ENCODE measurements at places on chromosomes 6 and 20.

DNA sequence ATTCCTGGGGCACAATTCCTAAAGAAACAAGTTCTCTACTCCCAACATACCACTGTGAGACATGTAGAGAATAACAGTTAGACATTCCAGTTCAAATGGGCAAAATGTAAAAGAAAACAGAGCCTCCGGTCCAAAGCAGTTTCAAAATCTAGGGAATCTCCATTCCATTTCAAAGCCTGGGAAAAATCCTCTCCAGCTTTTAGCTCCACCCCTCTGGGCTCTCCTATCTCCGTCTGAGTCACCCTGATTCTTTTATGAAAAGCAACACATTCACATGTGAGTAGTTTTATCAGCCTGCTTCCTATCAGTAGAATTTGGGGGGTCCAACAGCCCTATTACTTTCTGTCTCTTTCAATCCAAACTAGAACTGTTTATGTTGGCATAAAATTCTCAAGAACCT is 3.7 kb downstream of the CSNK2A1 start:
- DNase-seq: no peak

DNA sequence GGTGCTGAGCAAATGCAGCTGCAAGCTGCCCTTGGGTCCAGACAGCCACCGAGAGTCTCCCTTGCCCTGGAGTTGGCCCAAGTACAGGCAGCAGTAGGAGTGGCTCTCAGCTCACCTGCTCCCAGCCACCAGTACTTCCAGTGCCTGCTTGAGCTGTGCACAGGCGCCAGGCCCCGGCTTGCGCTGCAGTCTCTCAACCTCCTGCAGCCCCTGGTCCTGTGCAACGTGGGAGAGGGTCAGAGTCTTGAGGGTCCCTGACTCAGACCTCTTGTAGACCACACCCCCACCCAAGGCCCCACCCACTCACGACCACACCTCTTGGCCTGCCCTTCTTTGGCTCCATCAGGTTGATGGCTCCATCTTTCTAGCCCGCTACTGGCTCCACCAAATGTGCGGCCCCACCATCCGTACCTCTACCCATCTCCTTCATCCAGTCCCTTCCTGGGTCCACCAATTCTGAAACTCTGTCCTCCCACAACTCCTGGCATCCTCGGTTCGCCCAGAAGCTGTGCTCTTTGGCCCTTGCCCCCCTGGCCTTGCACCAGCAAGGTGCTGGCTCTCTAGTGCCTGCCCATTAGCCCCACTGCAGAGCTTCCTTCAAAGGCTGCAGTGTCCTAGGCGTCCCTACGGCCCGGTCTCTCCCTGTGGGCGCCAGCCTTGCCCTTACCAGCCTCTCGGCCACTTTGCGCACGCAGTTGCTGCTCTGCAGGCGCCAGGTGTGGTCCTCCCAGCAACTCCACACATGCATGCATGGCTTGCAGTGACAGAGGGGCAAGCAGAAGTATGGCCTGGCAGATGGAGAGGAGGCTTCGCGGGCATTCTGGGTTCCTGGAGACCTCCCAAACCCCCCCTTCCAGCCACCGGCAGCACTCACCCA is 16.5 kb upstream of the SPAG4 start:
- peak; percentile 59 for DNase-seq

DNA sequence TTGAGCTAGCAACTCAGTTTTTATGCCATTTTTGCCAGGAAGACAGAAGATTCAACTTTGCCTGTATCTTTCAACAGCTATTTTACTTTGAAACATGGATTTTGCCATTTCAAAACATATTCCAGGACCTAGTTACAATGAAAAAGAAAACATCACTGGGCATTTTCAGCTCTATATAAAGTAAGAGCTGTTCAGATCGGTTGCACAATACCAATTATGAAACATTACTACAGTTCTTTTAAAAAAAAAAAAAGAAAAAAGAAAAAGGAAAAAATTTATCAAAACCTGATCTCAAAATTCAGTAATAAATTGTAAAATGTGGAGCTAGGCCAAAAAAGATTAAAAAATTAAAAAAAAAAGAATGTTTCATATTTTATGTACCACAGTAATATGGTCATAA is 15.6 kb downstream of the BCLAF1 start:
- no peak for DNase-seq

- no peak for DNase-seq
Observed at GRCh38 chr6:146304181-146304580, 239.5 kb upstream of the RAB32 start.
